ENCODE measurements at places on chromosomes 2 and 18. TPM values are rescaled to one million over a fixed set of nuclear protein-coding genes. Genes with fewer than 3 reads are reported as not detected.

The LIMS2 gene
- total RNA-seq: 8.3 TPM

The TCF23 gene
- not detected for total RNA-seq

The COX5B gene
- 166 TPM for total RNA-seq

The MEMO1 gene
- total RNA-seq: 40.4 TPM

The RESP18 gene
- not detected for total RNA-seq

The SPAST gene
- total RNA-seq: 20.5 TPM

The CHCHD5 gene
- 8.8 TPM for total RNA-seq

The ANKRD29 gene
- total RNA-seq: 2.0 TPM

The NAT8 gene
- not detected for total RNA-seq

The DUSP2 gene
- 2.9 TPM for total RNA-seq

The ASXL3 gene
- total RNA-seq: under 0.01 TPM

The AMER3 gene
- total RNA-seq: not detected

The SPP2 gene
- not detected for total RNA-seq

The ABI2 gene
- 45.2 TPM for total RNA-seq

The FOXD4L1 gene
- total RNA-seq: 0.13 TPM

The GPR75 gene
- total RNA-seq: 1.5 TPM

The THADA gene
- 32.1 TPM for total RNA-seq

The FNDC4 gene
- 52.9 TPM for total RNA-seq

The SNED1 gene
- total RNA-seq: 62.5 TPM

Measured in smooth muscle cell of the pulmonary artery (primary cell).